Keratinocyte (primary cell): ENCODE measurements at places on chromosomes 6 and 20. TPM values are rescaled to one million over a fixed set of nuclear protein-coding genes. Genes with fewer than 3 reads are reported as not detected.

GRCh38 chr20:17654649-17655285 is 27.3 kb downstream of the RRBP1 start:
- H3K4me1 ChIP-seq, result peaks cover 2% of the 10 kb centered on the region
- DNase-seq, result no peak
- H3K27me3 ChIP-seq, result no peaks in the 10 kb centered on the region
- H3K36me3 ChIP-seq, result peaks cover 25% of the 10 kb centered on the region
- no peak overlapping the region for H3K4me3 ChIP-seq

GRCh38 chr6:129936329-129937165 is 75.4 kb upstream of the TMEM244 start:
- H3K4me3 ChIP-seq, result peak overlapping the region; percentile 23
- H3K4me1 ChIP-seq, result peaks cover 2% of the 10 kb centered on the region
- no peaks in the 10 kb centered on the region for H3K27me3 ChIP-seq
- peak; percentile 15 for DNase-seq

- no peaks in the 10 kb centered on the region for H3K36me3 ChIP-seq
- no peak for DNase-seq
- no peak overlapping the region for H3K4me3 ChIP-seq
- no peaks in the 10 kb centered on the region for H3K27me3 ChIP-seq
- H3K27ac ChIP-seq, result no peak overlapping the region
Observed at GRCh38 chr6:56046576-56046975, 171.2 kb upstream of the BMP5 start.

GRCh38 chr6:20644667-20645370 is 110.6 kb downstream of the CDKAL1 start:
- H3K4me1 ChIP-seq, result no peaks in the 10 kb centered on the region
- H3K36me3 ChIP-seq, result no peaks in the 10 kb centered on the region
- no peak for DNase-seq
- no peak overlapping the region for H3K27ac ChIP-seq
- no peak overlapping the region for H3K4me3 ChIP-seq

DNA sequence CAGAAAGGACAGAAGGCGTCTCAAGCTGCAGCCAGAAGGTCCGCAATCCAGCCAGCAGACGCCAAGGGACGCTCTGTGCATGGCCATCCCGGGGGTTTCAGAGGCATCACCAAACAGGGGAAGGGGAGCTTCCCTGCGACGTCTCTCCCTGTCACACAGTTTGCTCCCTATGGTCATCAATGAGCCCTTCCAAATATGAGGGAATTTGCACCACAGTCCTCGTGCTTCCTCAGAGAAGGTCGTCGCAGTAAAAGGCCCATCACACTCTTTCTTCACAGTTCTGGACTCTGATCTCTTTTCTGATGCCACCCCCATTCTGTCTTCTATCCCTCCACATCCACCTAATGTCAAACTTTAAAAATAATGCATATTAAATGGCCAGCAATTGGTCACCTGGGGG is 10.2 kb upstream of the FOXC1 start:
- H3K4me1 ChIP-seq, result peaks cover 13% of the 10 kb centered on the region
- H3K27me3 ChIP-seq, result peaks cover 21% of the 10 kb centered on the region
- H3K36me3 ChIP-seq, result no peaks in the 10 kb centered on the region
- no peak overlapping the region for H3K27ac ChIP-seq
- H3K4me3 ChIP-seq, result no peak overlapping the region

DNA sequence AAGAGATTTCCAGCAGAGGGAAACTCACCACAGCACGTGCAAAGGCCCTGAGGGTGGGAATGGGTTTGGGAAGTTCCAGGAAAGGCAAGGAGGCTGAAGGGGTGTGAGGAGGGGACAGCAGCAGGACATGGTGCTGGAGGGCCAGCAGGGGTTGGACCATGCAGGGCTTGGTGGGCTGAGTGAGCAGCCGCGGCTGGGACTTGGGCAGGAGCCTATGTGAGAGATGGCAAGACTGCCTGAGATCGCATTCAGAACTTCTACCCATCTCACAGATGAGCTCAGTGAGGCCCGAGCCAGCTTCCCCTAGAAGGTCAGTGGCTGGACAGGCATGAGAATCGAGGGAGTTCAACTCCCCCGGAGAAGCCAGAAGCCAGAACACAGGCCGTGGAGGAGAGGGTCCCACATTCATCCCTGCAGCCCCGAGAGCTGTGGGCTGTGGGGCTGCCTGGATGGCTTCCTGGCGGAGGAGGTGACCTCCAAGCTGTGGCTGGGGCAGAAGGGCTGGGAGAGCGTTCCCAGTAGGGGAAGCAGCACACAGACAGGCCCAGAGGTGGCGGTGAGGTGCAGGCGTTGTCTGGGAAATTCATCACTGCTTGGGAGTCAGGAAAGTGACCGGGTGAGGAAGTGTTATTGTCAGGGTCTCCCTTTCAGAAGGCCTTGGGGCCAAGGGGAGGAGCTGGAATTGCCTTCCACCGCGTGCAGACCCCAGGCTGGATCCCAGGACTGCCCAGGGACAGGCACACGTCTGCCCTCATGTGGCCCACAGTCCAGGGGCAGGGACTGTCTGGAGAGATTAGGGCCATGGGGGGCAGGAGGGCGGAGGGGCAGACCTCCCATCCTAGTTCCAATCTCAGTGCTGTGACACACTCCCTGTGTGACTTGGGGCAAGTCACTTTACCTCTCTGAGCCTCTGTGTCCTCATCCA is 103.8 kb downstream of the CEBPB start:
- no peak for DNase-seq
- H3K4me3 ChIP-seq, result no peak overlapping the region
- no peak overlapping the region for H3K27ac ChIP-seq

DNA sequence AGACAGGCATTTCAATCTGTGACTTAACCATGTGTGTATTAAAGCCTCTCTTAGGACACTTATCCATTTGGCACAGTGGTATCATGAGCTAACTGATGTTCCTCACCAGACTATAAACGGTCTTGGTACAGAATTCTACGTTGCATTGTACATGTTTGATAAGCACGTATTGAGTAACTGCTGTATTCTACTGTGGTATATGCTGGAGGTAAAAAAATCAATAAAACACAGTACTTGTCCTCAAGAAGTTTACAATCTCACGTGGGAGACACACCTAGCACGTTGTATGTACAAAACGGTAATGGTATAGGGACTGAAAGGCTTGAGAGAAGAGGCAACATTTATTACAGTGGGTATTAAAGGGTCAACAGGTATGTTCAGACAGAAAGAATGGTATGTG is 33.2 kb upstream of the FAM83C start:
- DNase-seq, result no peak
- no peak overlapping the region for H3K4me3 ChIP-seq
- H3K27me3 ChIP-seq, result no peaks in the 10 kb centered on the region
- no peak overlapping the region for H3K27ac ChIP-seq

- no peak for DNase-seq
- H3K27me3 ChIP-seq, result no peaks in the 10 kb centered on the region
- no peak overlapping the region for H3K27ac ChIP-seq
Observed at GRCh38 chr6:1228754-1229191, 83.1 kb upstream of the FOXQ1 start.

MEI4 gene
- polyA plus RNA-seq, result 0.01 TPM in 2 of 3 replicates, not detected in the other

C20orf141 gene
- polyA plus RNA-seq, result not detected in 3 replicates

PLCB1 gene
- polyA plus RNA-seq, result 0.15 to 0.37 TPM (median 0.32 TPM) in 3 replicates
